ENCODE measurements at places on chromosomes 11 and 22.

GRCh38 chr22:29846290-29846689 is 8.2 kb upstream of the ASCC2 start:
- no peak for DNase-seq
- H3K27me3 ChIP-seq = peaks cover 5% of the 10 kb centered on the region
- no peak overlapping the region for H3K27ac ChIP-seq
- H3K4me3 ChIP-seq = no peak overlapping the region
- H3K36me3 ChIP-seq = no peaks in the 10 kb centered on the region
- no peaks in the 10 kb centered on the region for H3K4me1 ChIP-seq

GRCh38 chr11:117313828-117314768 is 2.0 kb downstream of the BACE1 start:
- no peak for DNase-seq
- peaks cover 11% of the 10 kb centered on the region for H3K4me1 ChIP-seq
- H3K27me3 ChIP-seq = peaks cover 50% of the 10 kb centered on the region
- H3K27ac ChIP-seq = no peak overlapping the region
- H3K4me3 ChIP-seq = no peak overlapping the region

GRCh38 chr22:26957176-26957575 is 299.8 kb downstream of the MIAT start:
- no peak overlapping the region for H3K4me3 ChIP-seq
- H3K27me3 ChIP-seq = peaks cover 31% of the 10 kb centered on the region
- no peak overlapping the region for H3K27ac ChIP-seq
- no peaks in the 10 kb centered on the region for H3K4me1 ChIP-seq
- H3K36me3 ChIP-seq = no peaks in the 10 kb centered on the region

GRCh38 chr11:118484405-118484804 is 42.9 kb upstream of the TTC36 start:
- no peaks in the 10 kb centered on the region for H3K4me1 ChIP-seq
- H3K4me3 ChIP-seq = no peak overlapping the region
- no peak for DNase-seq
- no peaks in the 10 kb centered on the region for H3K27me3 ChIP-seq
- peaks cover 54% of the 10 kb centered on the region for H3K36me3 ChIP-seq
- H3K27ac ChIP-seq = no peak overlapping the region

DNA sequence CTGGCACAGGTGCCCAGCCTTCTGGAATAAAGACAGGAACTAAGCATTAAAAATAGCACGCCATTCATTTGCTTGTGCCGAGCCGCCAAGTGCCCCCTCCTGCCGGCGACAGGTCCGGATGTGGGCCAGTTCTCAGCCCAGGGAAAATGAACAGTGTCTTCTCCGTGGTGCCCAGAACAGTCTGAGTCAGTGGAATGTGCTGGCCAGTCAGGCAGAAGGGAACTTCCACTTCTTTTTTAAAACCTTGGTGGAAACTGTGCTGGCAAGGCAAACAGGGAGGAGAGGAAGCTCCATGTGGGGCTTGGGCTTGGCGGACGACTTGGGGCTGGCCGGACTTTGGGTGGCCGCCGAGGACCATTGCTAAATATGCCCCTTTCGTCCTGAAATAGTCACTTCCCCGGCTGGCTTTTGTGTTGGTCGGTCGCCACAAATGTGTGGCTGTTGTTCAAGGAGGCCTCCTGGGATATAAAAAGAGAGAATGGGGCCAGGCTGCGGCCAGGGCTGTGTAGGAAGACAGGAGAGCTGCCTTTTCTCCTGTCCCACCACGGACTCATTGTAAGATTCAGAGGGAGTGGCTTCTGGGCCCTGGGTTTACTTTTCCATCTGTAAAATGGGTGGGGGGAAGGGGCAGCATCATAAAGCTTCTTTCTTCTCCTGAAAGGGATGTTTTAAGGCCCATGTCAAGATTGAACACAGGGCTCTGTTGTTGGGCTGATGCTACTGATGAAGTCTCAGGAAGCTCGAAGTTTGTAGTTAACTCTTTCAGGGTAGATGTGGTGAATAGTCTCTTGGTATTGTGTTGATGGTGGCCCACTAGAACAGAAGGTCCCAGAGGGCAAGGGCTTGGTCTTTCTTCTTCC is 101.0 kb downstream of the PTPRJ start:
- H3K36me3 ChIP-seq = peaks cover 43% of the 10 kb centered on the region
- peak overlapping the region; percentile 9 for H3K27ac ChIP-seq
- peaks cover 55% of the 10 kb centered on the region for H3K4me1 ChIP-seq

All from activated CD8-positive, alpha-beta T cell treated with anti-CD3 and anti-CD28 coated beads, Interleukin-2, amount 10 ng/mL, durations not matched to agents 7 days and 5 days (primary cell).